ENCODE measurements at places on chromosomes 4 and X.

- DNase-seq, result no peak
Measured at GRCh38 chr4:141860974-141861373, 224.6 kb downstream of the IL15 start.

GRCh38 chr4:166658585-166658984, 575.7 kb downstream of the SPOCK3 start:
- no peak for DNase-seq

GRCh38 chrX:25534091-25534490, 518.3 kb upstream of the ARX start:
- DNase-seq, result no peak

DNA sequence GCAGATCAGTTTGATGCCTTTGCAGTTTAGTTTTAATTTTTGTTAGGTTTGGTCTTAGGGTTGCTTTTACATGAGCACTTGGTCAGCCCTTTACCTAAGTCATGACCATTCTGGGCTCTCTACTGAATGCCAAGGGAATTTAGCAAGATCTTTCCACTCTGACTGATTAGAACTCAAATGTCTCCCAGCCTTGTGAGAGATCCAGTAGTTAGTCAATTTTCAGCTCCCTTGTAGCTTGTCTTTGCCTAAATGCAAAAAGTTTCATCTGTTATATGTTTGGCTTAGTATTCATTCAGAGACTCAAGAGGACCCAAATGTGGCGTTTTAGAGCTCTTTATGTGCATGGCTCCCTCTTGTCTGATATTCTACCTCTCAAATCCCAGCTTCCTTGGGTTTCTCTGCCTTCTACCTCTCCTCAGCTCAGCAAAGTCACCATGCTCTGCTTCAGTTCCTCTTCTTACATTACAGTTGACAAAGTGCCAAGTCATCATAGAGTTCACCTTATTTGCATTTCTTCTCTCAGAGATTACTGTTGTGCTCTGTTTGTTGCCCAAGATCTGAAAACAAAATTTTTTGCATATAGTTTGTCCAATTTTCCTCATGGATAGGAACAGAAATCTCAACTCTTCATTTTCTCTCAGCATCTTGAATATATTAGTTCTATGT, 17.5 kb upstream of the JAKMIP1 start:
- no peak for DNase-seq

DNA sequence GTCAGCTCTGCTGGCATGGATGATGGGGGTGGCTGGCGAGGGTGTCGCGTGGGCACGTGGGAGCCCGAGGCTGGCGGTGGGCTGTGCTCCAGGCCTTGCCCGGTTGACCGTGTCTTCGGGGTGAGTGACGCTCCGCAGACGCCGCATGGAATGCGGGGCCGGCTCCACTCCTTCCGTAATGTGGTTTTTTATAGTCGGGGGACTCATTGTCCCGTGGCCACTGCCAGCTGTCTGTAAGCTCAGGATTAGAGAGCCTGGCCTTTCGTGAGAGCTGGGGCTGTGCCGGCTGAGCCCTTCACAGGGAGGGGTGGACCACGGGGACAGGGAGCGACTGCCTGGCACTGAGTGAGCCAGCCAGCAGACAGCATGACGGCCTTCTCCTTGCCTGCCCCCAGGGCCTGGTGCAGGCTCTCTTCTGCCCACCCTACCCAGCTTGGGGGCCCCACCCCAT, 20.4 kb downstream of the DOK7 start:
- peak; percentile 14 for DNase-seq

GRCh38 chr4:142351958-142352357, 494.1 kb downstream of the INPP4B start:
- no peak for DNase-seq

GRCh38 chrX:32842053-32842452, 369.3 kb downstream of the DMD start:
- DNase-seq, result no peak

GRCh38 chr4:1398681-1399507, 7.3 kb downstream of the NKX1-1 start:
- DNase-seq, result no peak

DNA sequence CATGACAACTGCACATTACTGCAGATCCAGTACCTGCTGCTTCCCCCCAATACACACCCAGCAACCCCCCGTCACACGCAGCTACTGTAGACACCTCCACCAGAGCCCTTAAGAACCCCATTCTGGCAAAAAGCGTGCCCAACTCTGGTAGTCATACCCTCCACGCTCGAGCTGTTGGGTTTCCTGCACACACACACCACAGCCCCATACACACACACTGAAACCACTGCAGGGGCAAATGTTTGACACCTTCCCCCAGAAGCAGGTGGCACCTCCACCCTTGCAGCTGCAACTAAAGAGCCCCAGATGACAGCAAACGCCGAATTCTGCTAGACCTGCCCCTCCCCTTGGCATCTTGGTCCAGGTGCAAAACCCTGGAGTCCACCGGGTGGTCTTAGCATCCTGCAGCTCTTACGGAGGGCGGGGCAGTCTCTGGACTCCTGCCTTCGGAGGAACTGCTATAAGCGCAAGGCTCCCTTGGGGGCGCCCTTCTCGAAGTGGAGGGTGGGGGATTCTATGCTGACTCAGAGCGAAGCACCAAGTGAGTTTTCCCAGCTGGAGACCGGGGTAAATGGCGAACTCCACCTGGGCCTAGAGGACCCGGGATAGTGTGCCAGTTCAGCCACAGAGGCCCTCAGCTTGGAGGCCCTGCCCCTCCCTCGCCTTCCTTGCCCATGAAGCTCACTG, 1.5 kb downstream of the FRMPD3 start:
- DNase-seq, result no peak

- no peak for DNase-seq
Measured at GRCh38 chr4:8776366-8776765, 95.3 kb downstream of the HMX1 start.

GRCh38 chr4:30833206-30833605, 113.0 kb downstream of the PCDH7 start:
- no peak for DNase-seq

GRCh38 chr4:94412658-94413038, 39.1 kb upstream of the PDLIM5 start:
- peak; percentile 87 for DNase-seq

GRCh38 chr4:88697588-88698329, at the start of gene NAP1L5:
NAP1L5 (minus strand) TSS chr4:88697829; CDS start chr4:88697754, 75 bp downstream.
- peak; percentile 71 for DNase-seq

DNA sequence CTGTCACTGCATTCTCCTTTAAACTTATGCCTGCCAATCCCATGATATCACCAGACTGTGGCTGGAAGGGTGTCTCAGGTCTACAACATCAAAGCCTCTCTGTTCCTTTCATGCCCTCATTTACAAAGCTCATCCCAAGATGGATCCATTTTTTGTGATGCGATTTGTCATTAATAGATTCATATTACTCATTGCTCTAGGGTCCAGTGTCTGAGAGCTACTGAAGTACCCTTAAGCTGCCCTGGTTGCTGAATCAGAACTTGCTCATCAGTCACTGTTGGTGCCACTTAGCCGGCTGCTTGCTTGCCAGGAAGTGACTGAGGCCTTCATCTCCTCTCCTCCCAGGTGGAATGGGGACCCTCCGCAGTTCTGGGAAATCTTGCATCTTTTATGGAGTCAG, 395.5 kb upstream of the BOD1L1 start:
- peak; percentile 56 for DNase-seq

- DNase-seq, result no peak
Measured at GRCh38 chrX:31572360-31572759, 500.5 kb upstream of the FTHL17 start.

- no peak for DNase-seq
Measured at GRCh38 chrX:2526390-2526789, 25.6 kb upstream of the DHRSX start.

GRCh38 chrX:97705936-97706335, 822.2 kb downstream of the RPA4 start:
- no peak for DNase-seq

DNA sequence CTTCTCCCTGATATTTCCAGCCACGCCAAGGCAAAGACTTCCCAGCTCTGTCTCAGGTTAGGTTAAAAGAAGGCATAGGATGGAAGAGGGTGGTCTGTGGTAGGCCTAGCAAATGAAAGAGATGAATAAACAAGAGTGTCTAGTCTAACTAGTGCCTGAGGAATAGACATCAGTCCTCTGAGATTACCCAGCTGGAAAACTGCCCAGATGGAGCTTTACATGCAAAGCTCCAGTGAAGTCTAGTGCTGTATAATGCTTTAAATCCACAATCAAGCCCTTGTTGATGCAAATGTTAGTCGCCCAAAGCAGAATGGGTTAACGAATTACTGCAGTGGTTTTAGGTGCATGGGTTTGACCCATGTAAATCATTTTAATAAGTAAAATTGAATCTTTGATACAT, 24.8 kb upstream of the GUCY1B1 start:
- DNase-seq, result peak; percentile 24

GRCh38 chr4:152458801-152459302, 77.0 kb downstream of the FBXW7 start:
- no peak for DNase-seq

- DNase-seq, result no peak
Measured at GRCh38 chr4:6955261-6955911, 45.8 kb downstream of the TBC1D14 start.

DNA sequence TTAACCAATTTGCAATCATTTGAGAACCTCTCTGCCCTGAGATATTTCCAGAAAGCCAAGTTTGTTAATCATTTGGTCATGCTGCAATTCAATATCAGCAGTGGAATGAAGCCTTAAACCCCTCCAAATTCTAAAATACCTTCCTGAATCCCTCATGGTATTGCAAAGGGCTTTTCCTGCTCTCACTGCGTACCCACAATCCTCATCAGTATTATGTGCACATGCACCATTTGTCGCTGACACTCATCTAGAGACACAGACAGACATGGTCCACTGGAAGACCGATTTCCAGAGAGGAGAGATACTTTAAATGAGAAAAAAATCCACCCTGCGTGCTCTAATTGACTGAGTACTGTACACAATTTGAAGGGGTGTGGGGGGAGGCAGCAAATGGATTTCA, 104.4 kb downstream of the GPC3 start:
- no peak for DNase-seq

DNA sequence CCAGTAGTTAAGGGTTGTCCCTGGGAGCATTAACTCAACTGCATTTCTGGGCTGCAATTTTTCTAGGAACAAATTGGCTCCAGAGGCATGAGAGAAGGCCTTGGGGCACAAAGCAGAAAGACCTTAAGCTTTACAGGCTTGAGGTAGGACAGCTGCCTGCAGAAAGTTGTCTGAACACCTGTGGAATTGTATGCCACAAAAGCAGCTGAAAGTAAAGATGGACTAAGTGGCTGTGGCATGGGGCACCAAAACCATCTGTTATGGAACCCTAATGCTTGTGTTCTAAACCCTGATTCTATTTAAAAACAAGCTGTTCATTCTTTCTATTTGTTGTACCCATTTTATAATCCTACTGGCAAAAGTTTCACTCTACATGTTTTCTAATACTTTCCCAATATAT, 515.2 kb downstream of the GLUD2 start:
- no peak for DNase-seq

GRCh38 chrX:3589474-3589873, 124.0 kb downstream of the PRKX start:
- DNase-seq, result no peak

- no peak for DNase-seq
Measured at GRCh38 chr4:86181585-86181984, 178.3 kb downstream of the MAPK10 start.

GRCh38 chrX:131322651-131323050, 33.5 kb upstream of the IGSF1 start:
- DNase-seq, result no peak

All from foreskin fibroblast (primary cell).